ENCODE measurements at places on chromosomes 13 and 19.

DNA sequence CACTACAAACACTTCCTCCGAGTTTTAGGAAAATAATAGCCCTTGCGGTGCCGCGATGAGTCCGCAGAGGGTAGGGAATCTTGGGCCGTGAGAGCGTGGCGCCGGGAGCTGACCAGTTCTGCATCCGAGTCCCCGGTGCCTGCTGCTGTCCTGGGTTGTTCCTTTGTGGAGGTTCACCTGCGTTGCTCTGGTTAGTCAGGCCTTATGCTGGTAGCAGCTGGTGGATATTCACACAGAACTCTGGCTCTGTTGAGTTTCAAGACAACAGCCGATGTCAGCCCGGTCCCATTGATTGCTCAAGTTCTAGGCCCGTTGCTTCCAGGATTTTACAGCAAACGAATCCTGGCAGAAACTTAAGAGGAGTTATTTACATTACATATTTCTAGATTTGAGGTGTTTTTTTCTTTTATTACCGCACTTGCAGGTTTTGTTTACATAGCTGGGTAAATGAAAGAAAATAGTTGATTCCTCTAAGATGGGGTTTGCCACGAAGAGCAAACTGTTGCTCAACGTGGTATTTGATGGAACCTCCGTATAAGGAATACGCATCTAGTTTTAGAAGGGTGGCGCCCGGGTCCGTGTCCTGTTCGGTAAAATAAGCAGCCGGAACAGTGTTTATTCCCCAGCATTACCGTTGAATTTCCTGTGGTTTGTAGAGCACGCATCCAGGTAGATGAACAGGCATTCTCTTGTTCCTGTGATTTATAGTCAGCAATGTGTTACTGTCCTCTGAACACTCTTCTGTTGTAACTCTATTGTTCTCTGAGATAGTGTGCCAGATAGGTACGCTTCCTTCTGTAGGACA, 1.3 kb downstream of the CLDN10 start:
- no peak for DNase-seq

- no peak for DNase-seq
These were observed 208.9 kb downstream of the PRR20E start for GRCh38 chr13:57375876-57376275.

- no peak for DNase-seq
These were observed 782 bp upstream of the JUND start for GRCh38 chr19:18282021-18282787.

DNA sequence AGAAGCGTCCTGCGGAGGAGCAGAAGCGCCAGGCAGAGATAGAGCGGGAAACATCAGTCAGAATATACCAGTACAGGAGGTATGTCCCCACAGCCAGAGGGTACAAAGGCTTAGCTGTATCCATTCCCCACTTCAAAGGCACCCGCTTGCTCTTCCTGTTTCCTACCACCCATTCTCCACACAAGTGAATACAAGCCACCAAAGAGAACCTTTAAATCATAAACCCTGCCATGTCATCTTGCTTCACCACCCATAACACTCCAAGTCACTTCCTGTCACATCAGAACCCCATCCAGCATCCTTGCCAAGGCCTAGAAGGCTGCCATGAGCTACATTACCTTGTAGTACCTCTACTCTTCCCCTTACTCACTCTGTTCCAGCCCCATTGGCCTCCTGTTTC, 205.8 kb downstream of the LMO7 start:
- no peak for DNase-seq

DNA sequence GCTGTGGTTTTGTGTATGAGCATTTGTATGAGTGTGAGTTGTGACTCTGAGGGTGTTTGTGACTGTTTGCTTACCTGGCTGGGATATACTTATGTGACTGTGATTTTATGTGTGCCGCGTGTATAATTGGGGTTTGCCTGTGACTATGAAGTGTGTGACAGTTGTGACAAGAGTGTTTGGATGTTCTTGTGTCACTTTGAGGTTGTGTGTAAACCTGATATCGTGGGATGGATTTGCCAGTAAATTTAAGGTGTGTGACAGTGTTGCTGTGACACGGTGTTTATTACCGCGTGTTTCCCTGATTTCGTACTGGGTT, 442 bp downstream of the ZNF420 start:
- DNase-seq, result no peak

DNA sequence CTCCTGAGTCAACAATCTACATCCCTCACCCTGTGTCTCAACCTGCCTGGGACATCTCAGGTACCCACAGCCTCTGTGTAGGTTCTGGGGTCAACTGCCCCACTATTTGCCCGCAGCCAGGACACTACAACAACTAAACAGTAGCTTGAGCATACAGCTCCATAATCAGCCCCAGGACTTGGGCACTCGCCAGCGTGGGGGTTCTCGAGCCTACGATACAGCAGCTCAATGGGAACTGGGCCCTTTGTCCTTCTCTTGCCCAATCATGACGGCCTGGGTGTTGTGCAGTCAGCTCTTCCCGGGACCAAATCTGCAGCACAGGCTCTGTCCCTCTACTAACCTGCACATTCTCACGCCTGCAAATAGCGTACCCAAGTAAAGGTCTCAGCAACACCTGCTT, 1.3 kb downstream of the ZNF180 start:
- DNase-seq, result no peak

DNA sequence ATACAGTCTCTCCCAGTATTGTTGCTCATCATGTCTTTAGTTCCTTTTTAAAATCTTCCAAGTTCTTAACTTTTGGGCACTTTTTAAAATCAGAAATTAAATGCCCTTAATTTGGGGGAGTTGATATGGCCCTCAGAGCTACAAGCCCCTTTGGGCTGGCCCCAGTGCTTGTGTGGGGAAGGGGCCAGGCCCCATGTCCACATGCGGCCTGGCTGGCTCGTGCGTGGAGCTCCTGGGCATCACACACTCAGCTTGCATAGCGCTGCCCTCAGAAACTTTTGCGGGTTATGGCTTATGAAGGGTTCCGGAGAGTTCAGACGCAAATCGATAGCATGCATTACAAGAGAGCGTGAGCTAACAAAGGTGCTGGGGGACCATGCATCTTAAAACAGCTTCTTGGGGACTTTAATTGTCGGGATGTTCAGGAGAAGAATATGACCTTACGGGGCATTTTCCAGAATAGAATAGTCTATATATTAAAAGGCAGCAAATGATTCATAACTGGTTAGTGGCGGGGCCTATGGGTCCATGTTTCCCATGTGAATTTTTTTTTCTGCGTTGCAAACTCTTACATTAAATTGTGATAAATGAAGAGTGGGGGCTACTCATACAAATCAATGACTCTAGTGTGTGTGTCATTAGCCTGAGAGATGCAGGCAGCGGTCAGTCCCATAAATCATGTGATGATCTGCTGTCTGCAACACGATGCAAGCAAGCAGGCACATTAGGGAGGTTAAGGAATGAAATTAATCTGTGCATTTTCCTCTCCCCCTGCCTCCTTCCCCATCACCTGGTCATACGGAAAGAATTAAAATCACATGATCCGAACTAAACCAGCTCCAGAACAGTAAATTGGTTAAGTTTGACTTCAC, 185.8 kb upstream of the TSHZ3 start:
- DNase-seq, result no peak

DNA sequence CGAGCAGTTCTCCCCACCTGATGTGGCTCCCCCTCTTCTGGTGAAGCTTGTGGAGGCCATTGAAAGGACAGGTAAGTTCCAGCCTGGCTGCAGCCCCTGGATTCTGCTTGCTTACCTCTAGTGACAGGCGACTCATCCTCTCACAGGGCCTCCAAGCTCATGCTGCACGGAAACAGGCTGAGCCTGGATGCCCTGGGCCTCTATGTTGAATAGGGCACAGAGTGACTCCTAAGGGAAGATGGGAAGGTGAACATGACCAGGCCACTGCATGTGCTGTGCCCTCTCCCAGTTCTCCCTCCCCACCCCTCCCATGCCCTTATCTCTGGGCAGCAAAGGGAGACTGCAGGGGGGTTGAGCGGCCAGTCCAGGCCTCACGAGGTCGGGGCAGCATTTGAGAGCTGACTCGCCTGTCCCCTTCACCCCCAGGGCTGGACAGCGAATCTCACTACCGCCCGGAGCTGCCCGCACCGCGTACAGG, 7.6 kb downstream of the PIK3R2 start:
- no peak for DNase-seq

GRCh38 chr13:32136061-32136460, 104.5 kb downstream of the FRY start:
- no peak for DNase-seq

- DNase-seq, result no peak
These were observed 5.9 kb upstream of the GPR18 start for GRCh38 chr13:99264051-99264450.

DNA sequence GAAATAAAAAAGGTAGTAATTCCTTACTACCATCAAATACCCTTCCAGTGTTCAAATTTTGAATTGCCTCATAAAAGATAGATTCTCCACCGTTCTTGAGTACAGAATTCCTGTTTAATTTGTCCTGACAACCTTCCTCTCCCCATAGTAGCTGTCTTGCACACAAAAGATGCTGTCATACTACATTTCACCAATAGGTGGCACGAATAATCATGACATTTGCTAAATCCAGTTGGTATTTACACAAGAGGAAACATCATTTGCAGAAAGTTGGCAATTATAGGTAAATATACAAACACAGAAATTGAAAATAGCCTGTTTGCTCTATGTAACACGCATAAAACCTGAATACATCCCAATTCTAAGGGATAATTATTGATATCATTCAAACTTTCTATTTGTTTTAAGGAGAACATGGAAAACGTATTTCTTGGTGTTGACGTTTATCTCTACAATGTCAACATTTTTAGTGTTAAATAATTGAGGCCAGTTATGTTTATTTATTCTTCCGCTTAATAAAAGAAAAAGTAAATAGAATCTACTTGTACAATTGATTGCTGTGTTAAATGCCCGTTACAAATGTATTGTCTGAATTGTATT, 58.3 kb upstream of the CLDN10 start:
- peak; percentile 62 for DNase-seq

- peak; percentile 68 for DNase-seq
These were observed 52.0 kb downstream of the TDRD3 start for GRCh38 chr13:60448907-60449510.

- peak; percentile 31 for DNase-seq
These were observed 545.2 kb downstream of the GPC6 start for GRCh38 chr13:93771782-93772181.

- peak; percentile 80 for DNase-seq
These were observed 27.6 kb downstream of the ZNF607 start for GRCh38 chr19:37691881-37692504.

DNA sequence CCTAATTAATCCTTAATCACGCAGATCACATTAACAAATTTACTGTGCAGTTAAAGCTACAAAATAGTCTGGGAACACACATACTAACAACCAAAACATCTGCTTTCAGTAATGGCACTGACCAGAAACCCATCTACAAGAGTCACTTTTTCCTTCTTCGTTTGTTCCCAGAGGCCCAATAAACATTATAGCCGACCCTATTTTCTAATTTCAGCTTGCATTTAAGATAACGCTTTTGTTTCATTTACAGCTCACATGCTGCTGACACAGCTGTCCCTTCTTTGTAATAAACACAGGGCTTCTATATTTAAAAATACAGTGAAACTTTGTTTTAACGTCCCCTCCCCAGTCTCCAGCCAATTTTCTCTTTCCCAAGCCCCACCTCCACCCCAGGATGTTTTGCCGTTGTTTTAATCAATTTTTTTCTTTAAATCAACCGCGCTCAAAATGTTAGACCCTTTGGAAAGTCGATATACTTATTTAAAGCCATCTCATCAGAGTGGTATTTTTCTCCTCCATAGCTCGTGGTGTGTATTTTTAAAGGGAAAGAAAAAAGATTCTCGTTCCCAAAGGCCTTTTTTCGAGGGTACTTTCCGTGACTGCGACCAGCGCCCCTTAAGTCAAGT, 1.7 kb upstream of the WBP4 start:
- DNase-seq, result peak; percentile 11

- DNase-seq, result peak; percentile 22
These were observed 6.8 kb downstream of the ALG5 start for GRCh38 chr13:36992362-36992761.

DNA sequence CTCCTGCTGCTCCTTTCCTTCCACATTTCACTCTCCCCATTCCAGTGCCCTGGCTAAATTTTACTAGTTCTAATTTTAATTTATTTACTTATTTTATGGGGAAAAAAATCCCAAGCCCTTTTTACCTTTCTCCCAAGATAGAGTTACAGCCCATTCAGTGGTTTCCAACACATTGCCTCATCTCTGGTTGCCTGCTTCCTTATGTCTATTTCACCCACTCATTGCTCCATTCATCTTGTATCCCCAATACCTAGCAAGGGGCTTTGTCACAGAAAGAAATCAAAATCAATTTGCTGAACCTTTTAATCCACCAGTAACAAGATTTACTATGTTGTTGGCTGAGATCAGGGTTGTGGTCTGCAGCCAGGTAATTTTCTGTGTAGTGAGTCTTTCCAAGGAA, 55.9 kb downstream of the LHFPL6 start:
- DNase-seq, result no peak

DNA sequence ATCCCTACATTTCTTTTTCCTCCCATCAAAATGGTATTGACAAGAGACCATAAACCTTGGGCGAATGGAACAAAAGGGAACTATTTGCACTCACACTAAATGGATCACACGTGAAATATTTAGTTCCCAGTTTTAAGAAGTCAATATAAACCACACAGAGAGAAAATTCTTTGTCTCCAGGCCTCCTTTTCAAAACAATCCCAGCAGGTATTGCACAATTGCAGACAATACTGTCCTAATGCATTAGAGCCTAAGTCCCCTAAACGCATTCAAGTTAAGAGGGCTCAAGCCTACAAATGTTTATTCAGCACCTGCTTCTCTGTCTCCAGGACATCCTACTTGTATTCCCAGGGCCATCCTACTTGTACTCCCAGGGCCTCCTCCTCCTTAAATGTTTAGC, 1.3 kb upstream of the B3GLCT start:
- no peak for DNase-seq

DNA sequence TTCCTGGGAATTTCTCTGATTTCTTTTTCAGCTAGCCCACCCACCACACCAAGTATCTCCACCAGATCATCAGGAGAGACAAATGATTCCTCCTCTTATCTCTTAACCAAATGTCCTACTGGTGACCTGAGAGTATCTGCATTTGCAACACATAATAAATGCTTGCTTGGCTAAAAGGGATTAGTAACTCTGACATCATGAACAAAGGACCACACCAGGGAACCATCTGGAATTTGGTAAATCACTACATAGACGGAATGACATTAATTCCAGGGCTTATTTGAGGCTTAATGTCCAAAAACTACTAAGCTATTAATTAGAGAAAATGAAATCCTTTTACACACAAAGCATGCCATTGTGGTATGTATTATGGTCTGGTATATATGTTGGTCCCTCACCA, 139.0 kb downstream of the RAP2A start:
- DNase-seq, result peak; percentile 24

- DNase-seq, result no peak
These were observed 10.3 kb downstream of the ATG4D start for GRCh38 chr19:10553943-10554381.

- DNase-seq, result no peak
These were observed 7.3 kb upstream of the C13orf46 start for GRCh38 chr13:113981194-113981605.

GRCh38 chr19:47540748-47541147, 25.9 kb upstream of the NAPA start:
- peak; percentile 51 for DNase-seq

GRCh38 chr19:48113190-48113917, 2.7 kb upstream of the PLA2G4C start:
- DNase-seq, result peak; percentile 18

- DNase-seq, result no peak
These were observed at the start of gene ETFB for GRCh38 chr19:51365965-51366388. Gene ETFB, minus strand, starts transcription at chr19:51366388. Its CDS starts 62 bp downstream, at chr19:51366326.

- peak; percentile 44 for DNase-seq
These were observed 105.2 kb downstream of the SLITRK6 start for GRCh38 chr13:85693889-85694511.

Measured in IMR-90 (cell line).